ENCODE measurements at places on chromosomes 7 and 10.

GRCh38 chr10:132100556-132101349 lies 35.0 kb downstream of the JAKMIP3 start:
- no peak for DNase-seq

- DNase-seq, result no peak
Measured at GRCh38 chr7:74217455-74218342, 7.9 kb downstream of the LAT2 start.

- DNase-seq, result no peak
Measured at GRCh38 chr10:97868134-97868685, 18.6 kb downstream of the GOLGA7B start.

- DNase-seq, result no peak
Measured at GRCh38 chr7:38886265-38886664, 22.7 kb downstream of the VPS41 start.

GRCh38 chr10:35214607-35215020 lies 88.0 kb downstream of the CREM start:
- no peak for DNase-seq

DNA sequence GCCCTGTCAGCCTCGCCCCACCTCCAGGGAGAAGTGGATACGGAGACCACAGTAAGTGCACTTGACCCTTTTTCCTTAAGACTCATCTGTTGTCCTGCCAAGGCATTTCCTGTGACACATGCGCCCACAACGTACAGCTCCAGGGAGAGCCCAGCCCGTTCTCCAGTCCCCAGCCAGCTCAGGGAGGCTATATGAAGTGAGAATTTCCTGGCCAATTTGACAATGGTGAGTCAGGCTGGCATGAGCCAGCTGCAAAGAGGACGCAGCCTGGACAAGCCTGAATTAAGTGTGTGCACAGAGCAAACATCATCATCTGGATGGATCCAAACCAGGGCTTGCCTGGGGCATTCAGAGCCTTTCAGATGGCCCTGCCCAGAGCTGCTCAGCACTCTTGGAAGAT lies 244.8 kb downstream of the KCNMA1 start:
- no peak for DNase-seq

DNA sequence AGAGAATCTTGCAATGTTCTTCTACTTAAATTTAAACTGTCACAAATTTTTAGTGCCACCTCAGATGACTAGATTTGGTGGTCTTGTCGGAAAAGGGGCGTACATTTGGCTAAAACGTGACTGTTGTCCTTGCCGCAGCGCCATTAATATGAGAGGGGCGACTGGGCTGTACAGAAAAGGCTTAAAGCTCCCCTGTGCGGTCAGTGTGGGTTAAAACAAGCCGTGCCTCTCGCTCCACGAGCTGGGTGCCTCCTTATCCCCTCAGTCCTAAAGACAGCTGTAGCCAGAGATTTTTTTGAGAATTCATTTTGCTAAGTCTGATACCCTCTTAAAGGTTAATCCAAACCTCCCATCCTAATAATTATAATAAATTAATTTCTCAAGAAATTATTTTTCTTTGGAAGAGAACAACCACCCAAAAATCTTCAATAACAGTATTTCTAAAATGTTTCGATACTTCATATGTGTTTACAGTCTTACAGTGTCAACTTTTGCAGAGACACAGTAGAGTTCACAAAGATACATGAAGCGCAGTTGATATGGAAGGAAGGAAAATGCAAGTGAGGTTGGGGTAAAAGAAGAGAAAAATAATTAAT lies 68.6 kb downstream of the C7orf25 start:
- no peak for DNase-seq

GRCh38 chr7:148665221-148665620 lies 33.5 kb upstream of the CUL1 start:
- no peak for DNase-seq

DNA sequence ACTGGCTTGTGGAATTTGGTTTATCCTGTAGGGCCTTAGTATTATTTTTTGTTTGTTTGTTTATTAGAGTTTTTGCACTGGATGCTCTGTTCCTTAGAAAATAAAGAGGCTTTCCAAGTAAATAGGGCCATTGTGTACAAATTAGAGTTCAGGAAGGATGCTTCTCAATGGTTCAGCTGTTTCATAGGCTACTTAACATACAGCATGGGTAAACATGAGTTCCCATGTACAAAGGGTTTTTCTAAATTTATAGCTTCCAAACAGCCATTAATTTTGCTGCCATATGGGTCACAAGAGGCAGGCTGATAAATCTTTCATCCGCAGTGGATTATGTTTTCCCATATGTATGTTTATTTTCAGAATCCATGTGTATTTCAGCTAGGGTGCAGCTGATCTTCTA lies 121.6 kb upstream of the WDR11 start:
- DNase-seq, result no peak

DNA sequence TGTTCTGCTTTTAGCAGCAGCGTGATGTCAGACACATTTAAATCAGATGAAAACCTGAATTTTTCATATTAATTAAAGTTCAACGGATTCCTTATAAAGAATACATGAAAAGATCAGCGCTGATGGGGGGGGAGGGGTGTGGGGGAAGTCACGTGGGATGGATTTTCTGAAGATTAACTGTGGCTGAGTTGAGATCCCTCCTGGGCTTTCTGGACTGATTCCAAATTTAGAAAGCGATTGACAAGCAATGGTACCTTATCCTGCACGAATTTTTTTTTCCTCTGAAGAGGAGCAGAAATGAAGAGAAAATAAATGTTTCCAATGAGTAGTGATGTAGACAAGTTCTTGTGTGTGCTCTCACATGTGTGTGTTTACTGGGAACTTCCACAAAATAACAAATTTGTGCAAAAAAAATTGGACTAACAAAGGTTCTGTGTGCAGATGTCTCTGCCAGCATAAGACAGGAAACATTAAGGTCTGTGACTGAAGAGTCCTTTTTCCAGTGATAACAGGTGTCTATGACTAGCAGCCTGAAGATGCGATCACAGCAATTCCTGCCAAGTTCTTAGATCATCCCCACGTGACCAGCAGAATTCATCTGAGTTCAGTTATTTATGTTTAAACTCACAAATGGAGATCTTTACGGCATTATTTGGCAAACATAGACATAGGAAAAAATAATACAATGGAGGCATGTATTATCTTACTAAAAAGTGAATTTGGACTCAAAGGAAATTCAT lies 585.2 kb upstream of the CELF2 start:
- no peak for DNase-seq

DNA sequence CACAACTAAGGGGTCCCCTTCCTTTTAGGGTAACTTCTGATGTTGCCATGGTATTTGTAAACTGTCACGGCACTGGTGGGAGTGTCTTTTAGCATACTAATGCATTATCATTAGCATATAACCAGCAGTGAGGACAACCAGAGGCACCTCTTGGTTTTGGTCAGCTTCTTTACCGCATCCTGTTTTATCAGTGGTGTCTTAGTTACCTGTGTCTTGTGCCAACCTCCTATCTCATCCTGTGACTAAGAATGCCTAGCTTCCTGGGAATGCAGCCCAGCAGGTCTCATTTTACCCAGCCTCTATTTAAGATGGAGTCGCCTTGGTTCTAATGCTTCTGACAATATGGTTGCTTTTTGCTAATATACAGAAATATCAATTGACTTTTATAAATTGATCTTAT lies 54.9 kb downstream of the AHCYL2 start:
- no peak for DNase-seq

GRCh38 chr10:7188456-7189050 lies 222.3 kb downstream of the SFMBT2 start:
- no peak for DNase-seq

- DNase-seq, result no peak
Measured at GRCh38 chr10:31623947-31624346, 304.7 kb downstream of the ARHGAP12 start.

GRCh38 chr7:353746-354325 lies 63.9 kb downstream of the FOXL3 start:
- no peak for DNase-seq

GRCh38 chr10:28879875-28880682 lies 202.8 kb downstream of the BAMBI start:
- DNase-seq, result no peak

DNA sequence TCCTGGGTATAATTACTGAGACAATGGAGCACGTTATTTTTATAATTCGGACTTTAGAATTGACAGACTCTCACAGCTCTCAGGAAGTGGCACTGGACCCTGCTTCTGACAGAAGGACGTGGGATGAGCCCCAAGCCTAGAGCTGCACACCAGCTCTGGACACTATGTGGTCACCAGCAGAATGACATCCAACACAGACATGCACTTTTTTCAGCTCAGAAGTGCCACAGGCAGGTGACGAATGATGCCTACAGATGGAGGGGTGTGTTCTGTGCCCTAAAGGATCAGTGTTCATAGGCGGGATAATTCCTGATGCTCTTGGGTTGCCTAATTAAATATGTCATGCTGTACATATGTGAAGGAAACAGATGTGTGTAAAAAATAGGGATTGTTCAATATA lies 87.9 kb downstream of the VIPR2 start:
- no peak for DNase-seq

DNA sequence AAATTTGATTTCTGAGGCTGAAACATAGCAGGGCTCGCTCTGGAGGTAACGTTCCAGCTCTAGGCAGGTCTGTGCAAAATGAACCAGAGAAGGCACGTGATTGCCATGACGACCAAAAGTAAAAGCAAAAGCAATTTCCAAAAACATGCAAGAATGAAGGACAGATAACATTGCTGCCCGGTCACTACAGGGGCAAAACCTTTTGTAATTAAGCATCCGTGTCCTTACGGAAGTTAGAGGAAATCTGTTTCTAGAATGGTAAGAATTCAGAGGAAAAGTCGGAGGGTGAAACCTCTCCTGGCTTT lies 2.9 kb downstream of the KLF6 start:
- no peak for DNase-seq

GRCh38 chr7:18511351-18512140 lies 16.0 kb downstream of the HDAC9 start:
- no peak for DNase-seq

DNA sequence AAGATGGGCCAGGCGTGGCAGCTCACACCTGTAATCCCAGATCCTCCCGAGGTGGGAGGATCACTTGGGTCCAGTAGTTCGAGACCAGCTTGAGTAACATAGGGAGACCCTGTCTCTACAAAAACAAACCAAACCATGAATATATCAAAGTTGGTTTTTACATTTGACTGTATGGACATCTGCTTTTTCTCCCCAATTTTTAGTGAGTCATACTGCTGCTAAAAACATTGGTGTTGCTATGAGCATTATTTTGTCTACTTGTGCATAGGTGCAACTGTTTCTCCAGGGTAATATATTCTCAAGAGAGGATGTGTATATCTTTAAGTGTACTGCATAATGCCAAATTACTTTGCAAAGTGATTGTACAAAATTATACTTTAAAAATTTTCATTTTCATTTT lies 769 bp upstream of the TMEM248 start:
- DNase-seq, result no peak

GRCh38 chr10:89310056-89310893 lies 8.4 kb downstream of the IFIT2 start:
- DNase-seq, result no peak

DNA sequence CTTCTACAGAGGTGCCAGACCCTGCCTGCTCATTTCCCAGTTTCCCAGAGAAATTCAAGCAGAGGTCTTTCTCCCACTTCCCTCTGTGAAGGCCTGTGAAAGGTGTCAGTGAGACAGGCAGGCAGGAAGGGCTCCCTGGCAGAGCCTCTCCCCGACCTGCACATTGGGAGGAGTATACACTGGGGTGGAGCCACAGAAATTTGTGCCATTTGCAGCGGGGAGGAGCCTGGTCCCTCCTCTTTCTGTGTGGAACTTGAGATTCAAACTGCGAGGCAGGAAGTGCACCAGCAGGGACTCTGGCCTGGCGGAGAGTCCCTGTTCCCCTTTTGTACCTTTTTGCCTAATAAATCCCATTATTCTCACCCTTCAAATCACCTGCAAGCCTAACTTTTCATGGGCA lies 54.6 kb upstream of the OPN4 start:
- DNase-seq, result no peak

DNA sequence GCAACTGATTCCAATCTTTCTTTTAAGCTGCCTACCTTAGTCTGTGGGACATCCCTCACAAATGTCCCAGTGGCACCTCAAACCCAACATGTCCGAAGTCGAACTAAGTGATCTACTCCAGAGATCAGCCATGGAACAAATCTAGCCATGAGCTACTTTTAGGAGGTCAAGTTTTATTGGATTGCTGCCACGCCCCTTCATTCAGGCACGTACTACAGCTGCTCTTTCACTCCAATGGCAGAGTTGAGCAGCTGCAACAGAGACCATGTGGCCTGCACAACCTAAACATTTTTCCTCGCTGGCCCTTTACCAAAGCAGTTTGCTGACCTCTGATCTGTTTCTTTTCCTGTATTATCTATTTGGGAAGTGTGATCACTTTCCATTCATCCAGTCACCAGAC lies 192.4 kb upstream of the CDCA7L start:
- no peak for DNase-seq

All from activated CD4-positive, CD25-positive, alpha-beta regulatory T cell (primary cell).